ENCODE measurements at places on chromosomes 12 and 14.

DNA sequence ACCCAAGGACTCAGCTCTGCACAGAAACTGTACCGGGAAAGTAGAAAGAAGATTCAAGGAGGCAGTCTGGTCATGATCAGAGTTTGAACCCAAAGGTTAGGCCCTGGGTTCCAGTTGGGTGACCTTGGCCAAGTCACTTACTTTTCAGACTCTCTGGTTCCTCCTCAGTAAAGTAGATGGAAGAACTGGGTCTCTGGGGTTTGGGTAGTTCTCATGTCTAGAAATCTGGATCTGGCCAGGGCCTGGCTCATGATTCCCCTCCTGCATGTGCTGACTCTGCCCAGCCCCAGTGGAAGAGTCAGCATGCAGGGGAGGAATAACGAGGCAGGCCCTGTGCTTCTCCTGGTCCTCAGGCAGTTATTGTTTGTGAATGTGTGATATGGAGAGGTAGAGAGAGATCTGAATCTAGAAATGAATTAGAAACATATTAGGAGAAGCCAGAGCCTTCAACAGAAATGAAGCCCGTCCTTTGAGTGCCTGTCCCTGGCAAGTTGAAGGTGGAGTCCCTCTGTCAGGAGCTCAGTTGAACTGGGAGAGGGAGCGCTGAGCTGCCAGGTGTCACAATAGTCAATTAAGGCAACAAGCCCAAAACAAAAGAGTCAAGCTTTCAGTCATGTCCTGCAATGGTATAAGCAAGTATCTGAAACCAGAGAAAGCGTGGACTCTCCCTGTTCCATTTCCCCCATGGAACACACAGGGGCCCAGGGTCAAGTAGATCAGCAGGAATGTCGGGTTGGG, 131.3 kb upstream of the HIF1A start:
- no peak for DNase-seq

GRCh38 chr12:126837697-126838096, 1429.3 kb upstream of the TMEM132C start:
- no peak for DNase-seq

GRCh38 chr12:18375131-18375530, 113.8 kb downstream of the PIK3C2G start:
- peak; percentile 42 for DNase-seq

DNA sequence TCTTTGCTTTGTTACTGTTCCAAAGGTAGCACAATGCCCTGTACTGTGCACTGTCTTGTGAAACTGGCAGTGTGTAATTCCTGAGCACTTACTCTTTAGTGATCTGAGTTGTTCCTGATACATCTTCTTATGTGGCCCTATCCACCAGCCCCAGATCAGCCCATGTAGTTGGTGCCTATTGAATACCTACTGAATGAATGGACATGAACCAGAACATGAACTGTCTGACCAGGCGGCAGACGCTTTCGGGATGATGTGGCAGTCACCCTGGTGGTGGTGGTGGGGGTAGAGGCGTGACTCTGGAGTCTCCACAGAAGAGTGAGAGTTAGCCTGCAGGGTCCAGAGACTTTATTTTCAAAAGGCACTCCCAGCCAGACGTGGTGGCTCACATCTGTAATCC, 46.6 kb upstream of the PAPOLA start:
- DNase-seq = peak; percentile 7

DNA sequence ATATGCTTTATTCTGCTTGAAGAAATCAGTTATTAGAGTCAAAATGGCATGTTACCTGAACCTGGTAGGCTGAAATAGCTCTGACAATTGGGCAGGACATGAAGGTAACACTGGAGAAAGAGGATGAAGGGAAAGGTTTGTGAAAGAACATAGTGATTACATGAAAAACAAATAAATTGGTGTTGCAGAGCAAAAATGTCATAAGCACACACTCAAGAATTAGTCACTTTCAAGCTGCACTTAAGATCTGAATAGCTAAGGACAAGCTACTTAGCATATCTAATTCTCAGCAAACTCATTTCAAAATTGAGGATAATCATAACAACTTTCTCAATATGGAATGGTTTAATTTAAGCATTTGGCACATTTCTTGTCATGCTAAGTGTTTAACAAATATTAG, 1398.0 kb upstream of the FLRT2 start:
- DNase-seq = no peak

- peak; percentile 28 for DNase-seq
Observed at GRCh38 chr12:94553130-94553519, 93.5 kb upstream of the CEP83 start.

DNA sequence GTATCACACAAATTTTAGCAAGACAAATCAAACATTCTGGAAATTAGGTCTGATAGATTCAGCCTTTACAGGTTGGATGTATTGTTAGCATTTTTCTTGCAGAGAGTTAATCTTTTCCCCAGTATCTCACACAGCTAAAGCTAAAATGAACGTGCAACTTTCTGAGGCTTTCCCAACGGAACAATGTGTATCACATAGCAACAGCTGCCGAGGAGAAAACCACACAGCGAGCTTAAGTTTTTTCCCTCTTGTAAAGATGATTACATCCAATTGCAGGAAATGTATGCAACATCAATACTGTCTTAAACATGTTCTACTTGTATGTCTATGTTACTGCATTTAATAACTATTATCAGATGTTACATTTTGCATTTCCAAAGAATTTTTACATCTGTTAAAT, 182.2 kb downstream of the CCDC59 start:
- DNase-seq = no peak

DNA sequence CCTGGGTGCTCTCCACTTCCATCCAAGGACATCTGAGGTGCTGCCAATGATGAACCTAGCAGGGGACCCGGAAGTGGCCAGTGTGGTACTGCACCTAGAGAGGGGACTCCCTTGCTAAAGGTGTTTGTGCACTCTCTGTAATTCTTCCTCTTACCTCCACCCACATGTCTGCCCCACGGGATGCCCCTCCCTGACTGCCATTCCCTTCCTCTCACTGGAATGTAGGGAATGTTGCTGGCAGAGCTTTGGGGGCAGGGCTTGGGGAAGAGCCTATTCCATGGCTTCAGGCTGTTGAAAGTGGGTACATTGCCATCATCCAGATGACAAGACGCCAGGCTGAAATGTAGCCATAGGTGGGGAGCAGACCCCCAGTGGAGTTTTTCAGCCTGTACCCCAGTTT, 153.2 kb downstream of the SMOC1 start:
- DNase-seq = peak; percentile 4

DNA sequence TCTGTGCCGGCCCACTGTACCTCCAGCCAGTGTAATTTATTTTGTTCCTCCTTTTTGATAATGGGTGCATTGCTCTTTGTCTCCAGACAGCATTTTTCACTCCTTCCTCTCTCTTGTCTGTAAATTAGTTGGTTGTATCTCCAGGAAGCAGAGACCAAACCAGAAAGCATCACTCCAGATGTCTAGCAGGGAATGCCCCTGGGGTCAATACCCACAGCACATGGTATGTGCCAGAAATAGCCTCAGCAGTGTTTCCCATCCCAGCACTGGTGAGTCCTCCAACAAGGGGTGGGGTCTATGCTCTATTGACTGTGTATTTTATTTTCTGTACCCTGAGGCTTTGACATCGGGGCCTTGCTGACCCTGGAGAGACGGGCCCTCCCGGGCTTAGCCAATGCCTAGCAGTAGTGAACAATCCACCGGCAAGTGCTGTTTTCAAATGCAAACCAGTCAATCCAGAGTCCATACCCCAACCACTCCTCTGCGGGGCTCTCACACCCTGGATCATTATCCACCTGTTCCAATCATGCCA, 50.2 kb upstream of the FZD10 start:
- DNase-seq = no peak

DNA sequence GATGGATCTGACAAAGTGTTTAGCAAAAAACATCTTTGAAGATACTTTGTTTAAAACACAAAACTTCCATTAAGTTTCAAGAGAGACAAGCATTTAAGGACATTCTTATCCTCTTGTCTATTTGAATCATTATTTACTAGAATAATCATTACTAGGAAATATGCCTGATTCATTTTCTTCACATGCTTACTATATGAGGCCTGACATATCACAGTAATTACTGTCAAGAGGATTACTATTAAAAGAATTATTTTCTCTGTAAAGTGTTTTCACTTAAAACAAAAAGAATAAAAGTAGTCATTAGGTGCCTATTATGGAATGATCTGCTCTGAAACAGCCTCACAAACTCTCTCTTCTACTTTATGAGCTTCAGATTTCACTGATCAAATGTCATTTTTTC, 402.1 kb upstream of the MGAT4C start:
- DNase-seq = peak; percentile 8

- DNase-seq = peak; percentile 42
Observed at GRCh38 chr14:52091928-52092327, 23.1 kb upstream of the NID2 start.

GRCh38 chr14:103194256-103195045, 71.2 kb downstream of the TNFAIP2 start:
- DNase-seq = peak; percentile 57

GRCh38 chr14:92626041-92626440, 112.5 kb downstream of the RIN3 start:
- peak; percentile 67 for DNase-seq

DNA sequence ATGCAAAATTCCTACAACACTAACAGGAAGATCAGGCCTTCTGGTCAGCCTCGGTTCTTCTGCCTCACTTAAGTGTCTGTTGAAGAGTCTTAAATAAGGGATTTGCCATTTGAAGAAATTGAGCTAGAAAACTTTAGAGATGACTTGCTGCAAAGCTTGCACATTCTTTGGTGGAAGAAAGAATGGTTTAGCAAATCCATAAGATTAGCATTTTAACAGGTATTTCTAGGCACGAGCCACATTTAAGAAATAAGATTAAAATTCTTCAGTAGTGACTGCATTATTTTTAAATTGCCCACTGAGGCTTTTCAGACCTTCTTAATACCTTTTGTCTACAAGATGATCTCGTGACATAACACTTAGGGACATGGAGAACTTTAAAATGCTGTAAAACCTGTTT, 327.1 kb downstream of the TMEM117 start:
- no peak for DNase-seq

GRCh38 chr12:87728931-87729593, 300.1 kb downstream of the C12orf50 start:
- peak; percentile 20 for DNase-seq

DNA sequence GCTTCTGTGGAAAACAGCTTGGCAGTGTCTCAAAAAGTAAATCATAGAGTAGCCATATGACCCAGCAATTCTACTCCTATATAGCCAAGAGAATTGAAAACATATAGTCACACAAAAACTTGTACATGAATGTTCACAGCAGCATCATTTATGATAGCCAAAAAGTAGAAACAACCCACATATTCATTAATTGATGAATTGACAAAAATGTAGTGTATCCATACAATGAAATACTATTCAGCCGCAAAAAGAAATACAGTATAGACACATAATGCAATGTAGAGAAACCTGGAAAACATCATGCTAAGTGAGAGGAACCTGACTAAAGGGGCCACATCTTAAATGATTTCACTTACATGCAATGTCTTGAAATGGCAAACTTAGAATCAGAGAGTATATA, 326.6 kb downstream of the KCNH5 start:
- no peak for DNase-seq

- peak; percentile 55 for DNase-seq
Observed at GRCh38 chr12:127925971-127926370, 341.0 kb upstream of the TMEM132C start.

- peak; percentile 1 for DNase-seq
Observed at GRCh38 chr14:30450631-30451545, 108.1 kb upstream of the G2E3 start.

DNA sequence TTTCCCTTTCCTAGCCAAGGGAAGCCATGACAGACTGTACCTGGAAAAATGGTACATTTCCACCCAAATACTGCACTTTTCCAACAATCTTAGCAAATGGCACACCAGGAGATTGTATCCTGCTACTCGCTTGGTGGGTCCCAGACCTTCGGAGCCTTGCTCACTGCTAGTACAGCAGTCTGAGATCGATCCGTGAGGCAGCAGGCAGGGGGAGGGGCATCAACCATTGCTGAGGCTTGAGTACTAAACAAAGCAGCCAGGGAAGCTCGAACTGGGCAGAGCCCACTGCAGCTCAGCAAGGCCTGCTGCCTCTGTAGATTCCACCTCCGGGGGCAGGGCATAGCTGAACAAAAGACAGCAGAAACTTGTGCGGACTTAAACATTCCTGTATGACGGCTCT, 218.8 kb downstream of the LRIG3 start:
- no peak for DNase-seq

- peak; percentile 11 for DNase-seq
Observed at GRCh38 chr12:5733136-5733755, 211.8 kb downstream of the ANO2 start.

- no peak for DNase-seq
Observed at GRCh38 chr12:105330931-105331804, 677 bp downstream of the C12orf75 start.

- DNase-seq = no peak
Observed at GRCh38 chr12:3204730-3205531, 127.8 kb downstream of the TSPAN9 start.

- no peak for DNase-seq
Observed at GRCh38 chr14:104264495-104265265, 126.3 kb downstream of the KIF26A start.

GRCh38 chr12:98724384-98725155, 79.5 kb downstream of the APAF1 start:
- no peak for DNase-seq

DNA sequence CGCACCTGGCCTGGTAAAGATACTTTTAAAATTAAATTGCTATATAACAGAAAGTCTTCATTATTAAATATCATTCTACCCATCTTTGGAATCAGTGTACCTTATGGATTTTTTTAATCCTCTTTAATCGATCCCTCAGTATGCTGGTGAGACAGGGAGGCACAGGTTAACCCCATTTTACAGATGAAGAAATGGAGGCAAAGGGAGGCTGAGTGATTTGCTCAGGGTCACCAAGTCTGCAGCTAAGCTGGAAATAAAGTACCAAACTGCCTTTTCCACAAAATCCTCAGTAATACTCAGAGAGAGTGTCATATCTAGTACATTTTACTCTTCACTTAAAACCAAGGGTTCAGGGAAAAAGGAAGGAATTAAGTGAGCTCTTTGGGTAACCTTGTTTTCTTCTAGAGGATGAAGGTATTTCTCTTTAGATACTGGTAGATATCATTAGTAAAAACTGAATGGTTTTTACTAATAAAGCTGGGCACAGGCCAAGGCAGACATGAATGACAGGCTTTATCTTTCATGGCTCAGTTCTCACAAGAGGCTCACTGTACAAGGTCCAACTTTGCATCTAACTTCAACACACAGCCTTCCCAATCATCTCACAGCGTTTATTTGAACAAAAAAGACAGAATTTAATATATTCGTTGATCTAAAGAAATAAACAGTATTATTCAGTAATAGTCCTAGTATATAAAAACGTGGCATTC, 35.3 kb upstream of the TTC7B start:
- no peak for DNase-seq

GRCh38 chr14:88196925-88197324, 126.1 kb downstream of the KCNK10 start:
- no peak for DNase-seq

GRCh38 chr12:32296567-32296966, 102.8 kb upstream of the FGD4 start:
- peak; percentile 30 for DNase-seq

- no peak for DNase-seq
Observed at GRCh38 chr12:77697126-77697525, 133.6 kb upstream of the NAV3 start.
